ENCODE measurements at places on chromosomes 12 and 14.

- no peak for DNase-seq
Observed at GRCh38 chr12:122994781-122995502, 14.5 kb downstream of the ARL6IP4 start.

DNA sequence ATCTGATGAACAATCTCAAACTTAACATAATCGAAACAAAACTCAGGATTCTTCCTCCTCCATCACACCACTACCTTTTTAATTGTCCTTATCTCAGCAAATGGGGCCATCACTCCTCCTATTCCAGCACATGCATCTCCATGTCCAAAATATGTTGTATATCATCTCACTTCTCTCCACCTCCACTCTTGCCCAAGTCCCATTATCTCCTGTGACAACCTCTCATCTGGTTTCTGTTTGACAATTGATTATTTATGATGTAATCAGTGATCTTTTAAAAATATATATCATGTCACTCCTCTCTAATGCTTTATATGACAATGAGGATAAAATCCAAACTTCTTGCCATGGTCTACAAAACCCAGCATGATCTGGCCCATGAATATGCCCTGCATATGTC lies 200.8 kb upstream of the HMGA2 start:
- DNase-seq: no peak

- no peak for DNase-seq
Observed at GRCh38 chr12:12176402-12176801, 90.4 kb downstream of the LRP6 start.

DNA sequence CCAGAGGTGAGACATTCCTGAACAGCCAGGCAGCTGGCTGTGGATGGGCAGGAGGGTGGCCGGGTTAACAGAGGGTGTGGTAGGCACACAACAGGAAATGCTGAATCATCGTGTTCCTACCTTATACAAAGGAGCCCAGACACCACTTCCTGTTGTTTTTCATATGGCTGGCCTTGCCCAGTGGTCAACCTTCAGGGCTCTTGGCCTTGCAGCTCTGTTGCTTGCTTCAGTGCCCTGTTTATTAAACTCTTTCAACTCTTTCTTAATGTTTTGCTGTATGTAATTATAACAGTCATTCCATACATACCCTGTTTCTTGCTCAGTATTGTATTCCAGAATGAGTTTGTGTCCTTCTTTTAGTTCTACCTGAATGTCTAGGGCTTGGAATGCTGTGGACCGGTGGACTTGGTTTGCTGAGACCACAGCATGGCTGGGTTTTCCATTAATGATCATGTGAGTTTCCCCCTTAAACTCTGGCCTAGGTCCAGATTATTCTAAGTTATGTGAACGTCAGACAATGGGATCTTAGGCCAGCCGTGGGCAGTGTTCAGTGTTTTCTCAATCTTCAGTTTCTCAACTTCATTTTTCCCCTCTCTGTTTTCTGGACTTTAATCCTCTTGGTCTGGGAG lies 11.9 kb downstream of the CFAP54 start:
- no peak for DNase-seq

DNA sequence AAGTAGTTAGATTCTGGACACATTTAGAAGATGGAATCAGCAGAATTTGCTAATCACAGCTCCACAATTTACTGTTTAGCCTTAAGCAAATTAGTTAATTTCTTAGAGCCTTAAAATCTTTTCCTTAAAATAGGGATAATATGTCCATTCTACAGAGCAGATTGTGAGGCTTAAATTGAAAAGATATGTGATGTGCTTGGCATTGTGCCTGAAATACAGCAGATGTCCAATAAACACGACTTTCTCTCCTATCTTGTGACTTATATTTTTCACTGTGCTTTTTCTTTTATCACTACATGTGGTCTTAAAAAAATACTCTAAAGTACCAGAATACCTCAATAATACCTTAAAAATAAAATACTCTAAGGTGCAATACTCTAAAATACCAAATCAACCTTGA lies 30.6 kb downstream of the CCER1 start:
- no peak for DNase-seq

- no peak for DNase-seq
Observed at GRCh38 chr14:30928462-30928861, 54.1 kb downstream of the COCH start.

DNA sequence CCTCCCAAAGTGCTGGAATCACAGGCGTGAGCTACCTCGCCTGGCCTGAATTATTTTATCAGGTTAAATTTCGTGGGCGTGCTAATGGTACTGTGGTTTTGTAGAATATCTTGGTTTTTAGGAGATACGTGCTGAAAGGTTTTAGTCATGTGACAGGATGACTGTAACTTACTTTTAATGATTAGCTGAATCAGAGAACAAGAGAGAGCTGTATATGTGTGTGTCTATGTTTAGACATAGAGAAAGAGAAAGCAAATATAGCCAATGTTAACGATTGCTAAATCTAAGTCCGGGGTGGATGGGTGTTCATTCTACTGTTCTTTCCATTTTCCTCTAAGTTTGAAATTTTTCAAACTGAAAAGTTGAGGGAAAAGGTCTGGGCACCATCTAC lies 9.2 kb upstream of the PNMA1 start:
- DNase-seq: no peak

- no peak for DNase-seq
Observed at GRCh38 chr12:88723219-88723618, 142.9 kb upstream of the KITLG start.

DNA sequence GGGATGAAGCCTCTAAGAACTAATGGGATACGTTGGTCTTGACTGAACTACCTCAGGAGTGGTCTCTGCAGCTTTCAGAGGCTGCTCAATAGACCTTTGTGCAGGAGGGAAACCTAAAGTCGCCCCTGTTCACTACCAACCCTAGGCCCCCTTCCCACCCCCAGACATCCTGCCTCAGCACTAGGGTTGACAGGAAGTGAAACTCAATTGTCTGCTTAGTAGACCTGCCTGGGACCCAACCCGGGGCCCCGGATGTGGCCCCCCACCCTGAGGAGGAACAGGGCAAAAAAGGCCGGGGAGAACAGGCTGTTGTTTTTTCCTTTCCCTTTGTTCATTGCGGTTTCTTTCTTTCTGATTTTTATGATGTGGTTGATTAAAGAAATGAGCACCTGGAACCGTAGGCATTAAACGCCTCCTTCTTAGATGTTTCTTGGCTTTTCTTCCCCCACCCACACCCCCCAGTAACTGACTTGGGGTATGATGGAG lies 1.6 kb upstream of the DGKA start:
- no peak for DNase-seq

DNA sequence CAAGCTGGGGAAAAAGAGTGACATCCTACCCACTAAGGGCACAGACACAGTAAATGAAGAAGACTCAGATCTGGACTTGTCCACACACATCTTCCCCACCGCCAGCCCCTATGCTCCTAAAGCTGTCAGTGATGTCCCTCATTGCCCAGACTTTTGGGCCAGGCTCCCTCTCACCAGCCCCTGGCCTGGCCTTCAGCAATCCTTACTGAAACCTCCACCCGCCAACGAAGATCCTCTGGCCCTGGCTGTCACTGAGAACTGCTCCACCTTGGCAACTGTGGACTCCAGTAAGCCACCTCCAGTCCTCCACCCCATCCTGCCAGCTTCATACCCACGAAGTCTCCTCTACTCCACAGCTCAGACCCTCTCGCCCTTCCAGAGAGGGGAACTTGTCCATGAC lies 23.3 kb downstream of the FIGNL2 start:
- DNase-seq: no peak

- no peak for DNase-seq
Observed at GRCh38 chr12:38586789-38587188, 270.2 kb downstream of the ALG10B start.

DNA sequence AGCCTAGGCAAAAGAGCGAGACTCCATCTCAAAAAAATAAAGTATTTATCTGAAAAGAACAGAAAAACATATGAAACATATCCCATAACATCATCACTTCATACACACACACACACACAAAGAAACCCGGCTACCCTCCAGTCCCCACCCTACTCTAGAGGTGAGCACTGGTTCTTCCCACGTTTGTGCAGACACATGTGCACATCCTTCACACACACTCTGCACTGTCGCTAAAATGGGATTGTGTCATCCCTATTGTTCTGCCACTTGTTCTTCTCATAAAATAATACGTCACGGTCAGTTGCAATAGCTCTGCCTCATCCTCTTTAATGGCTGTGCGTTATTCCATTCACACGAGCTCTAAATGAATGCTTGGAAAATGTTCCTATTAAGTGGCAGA lies 85.9 kb upstream of the ANO2 start:
- no peak for DNase-seq

GRCh38 chr12:86669010-86669409 lies 412.8 kb upstream of the MGAT4C start:
- no peak for DNase-seq

DNA sequence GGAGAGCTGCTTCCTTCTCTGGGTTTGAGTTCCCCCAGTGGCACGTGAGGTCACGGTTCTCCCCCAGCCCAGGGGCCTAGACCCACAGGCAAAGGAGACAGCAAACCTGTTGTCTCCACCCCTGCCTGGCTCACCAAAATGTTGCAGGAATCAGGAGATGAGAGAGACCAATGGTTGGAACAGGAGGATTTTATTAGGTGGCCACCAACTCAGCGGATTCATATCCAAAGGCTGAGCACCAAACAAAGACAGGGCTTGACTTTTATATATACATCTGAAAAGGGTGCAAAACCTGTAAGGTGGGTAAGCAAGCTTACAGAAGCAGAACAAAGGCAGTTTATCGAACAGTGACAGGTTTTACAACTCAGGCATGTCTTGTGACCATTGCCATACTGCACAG lies 9.2 kb upstream of the ADAM21 start:
- no peak for DNase-seq

GRCh38 chr14:76938092-76938500 lies 90.4 kb downstream of the IRF2BPL start:
- no peak for DNase-seq

GRCh38 chr14:101313268-101313667 lies 248.0 kb upstream of the DIO3 start:
- no peak for DNase-seq

- no peak for DNase-seq
Observed at GRCh38 chr12:8779862-8780261, 42.6 kb upstream of the A2ML1 start.

DNA sequence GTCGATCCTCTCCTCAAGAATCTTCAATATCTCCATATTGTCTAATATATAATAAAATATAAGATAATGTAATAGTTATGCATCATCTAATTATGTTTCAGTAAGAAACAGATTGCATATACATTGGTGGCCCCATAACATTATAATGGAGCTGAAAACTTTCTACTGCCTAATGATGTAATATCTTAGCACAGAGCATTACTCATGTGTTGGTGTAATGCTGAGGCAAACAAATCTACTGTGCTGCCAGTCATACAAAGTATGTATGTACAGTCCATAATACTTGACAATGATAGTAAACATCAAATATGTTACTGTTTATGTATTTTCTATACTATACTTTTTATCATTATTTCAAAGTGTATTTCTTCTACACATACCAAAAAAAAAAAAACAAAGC lies 128.7 kb downstream of the CPNE8 start:
- no peak for DNase-seq

DNA sequence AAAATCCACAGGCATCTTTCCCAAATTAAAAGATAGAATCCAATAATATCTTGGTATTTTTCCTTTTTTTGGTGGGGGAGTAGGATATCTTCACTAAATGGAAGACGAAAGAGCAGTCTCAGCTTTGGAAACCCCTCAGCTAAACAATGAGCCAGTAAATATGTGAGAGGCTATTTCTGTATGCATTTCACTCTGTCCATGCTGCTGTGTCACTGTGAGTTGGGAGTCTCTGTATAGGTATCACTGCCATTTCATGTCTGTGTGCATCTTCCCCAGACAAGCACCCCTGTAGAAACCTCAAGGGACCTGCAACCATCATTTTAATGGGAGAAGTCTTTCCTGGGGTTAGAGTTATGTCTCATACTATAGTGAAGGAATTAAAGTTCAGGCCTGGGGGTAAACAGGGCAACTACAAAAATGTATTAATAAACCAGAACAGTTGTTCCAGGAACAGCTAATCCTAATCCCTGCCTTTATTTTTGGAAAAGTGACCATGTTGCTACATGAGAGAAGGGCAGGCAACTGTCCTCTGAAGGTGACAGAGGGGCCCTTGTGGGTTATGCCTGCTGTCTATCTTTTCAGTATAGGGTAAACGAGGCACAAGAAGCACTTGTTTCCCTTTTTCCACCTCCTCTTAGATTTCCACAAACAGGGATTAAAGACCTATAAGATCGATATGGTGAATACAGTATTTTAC lies 11.3 kb upstream of the STAC3 start:
- DNase-seq: no peak

- no peak for DNase-seq
Observed at GRCh38 chr14:38233218-38233617, 22.7 kb downstream of the CLEC14A start.

DNA sequence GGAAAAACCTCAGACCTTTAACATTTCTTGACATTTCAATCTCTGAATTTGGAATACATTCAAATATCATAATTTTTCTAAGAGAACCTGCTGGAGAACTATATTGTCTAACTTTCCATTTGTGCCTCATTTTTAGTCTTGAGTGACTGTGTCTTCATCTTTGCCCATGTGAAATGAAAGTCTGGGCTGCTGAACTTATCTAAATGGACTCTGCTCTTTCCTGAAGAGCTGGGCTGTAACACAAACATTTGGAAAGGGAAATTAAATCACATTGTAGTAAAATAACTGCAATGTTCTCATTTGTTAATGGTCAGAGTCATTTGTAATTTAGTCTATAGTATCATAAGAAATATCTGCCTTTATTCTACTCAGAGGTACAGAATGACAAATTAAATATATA lies 373.1 kb downstream of the LRIG3 start:
- DNase-seq: no peak

DNA sequence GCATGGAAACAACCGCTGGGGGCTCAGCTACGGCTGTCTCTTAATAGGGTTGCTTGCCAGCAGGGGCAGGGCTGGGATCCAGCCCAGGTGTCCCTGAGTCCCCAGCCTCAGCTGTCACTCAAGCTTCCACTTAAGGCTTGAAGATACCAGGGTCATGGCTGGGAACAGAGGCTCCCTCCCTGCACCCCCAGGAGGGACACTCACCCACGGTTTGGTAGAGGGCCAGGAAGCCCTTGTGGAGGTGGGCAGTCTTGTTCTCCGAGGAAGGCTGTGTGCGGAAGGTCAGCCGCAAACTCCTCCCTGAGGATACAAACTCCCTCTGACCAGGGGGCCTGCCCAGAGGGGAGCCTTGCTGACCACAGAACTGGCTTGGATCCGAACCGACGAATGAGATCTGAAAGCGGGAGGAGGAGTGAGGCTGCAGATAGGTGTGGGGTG lies 7.3 kb downstream of the C1RL start:
- no peak for DNase-seq
